Gastrocnemius medialis (tissue), 4 donors: ENCODE measurements at places on chromosomes 12 and 14. TPM values are rescaled to one million over a fixed set of nuclear protein-coding genes. Genes with fewer than 3 reads are reported as not detected.

- no peak overlapping the region for H3K4me3 ChIP-seq
- no peak for DNase-seq
- no peaks in the 10 kb centered on the region for H3K4me1 ChIP-seq
- H3K36me3 ChIP-seq, result no peaks in the 10 kb centered on the region
Measured at GRCh38 chr12:65313719-65314317, 35.3 kb downstream of the MSRB3 start.

DNA sequence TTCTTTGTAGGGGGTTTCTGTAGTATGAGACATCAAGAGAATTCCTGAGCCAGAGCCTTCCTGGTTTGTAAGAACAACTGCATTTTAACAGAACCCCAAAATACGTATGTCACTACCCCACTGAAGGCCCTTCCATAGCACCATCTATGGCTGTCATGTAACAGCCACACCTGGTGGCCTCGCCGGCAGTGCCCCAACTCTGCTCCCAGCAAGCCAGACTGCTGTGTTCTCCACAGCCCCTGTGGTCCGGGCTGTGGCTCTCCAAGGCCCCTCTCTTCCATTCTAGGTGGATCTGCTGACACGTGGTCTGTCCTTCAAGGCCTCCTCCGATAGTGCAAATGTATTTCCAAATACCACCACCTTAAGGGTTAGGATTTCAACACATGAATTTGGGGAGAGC lies 9.9 kb upstream of the PPP1R13B start:
- H3K27me3 ChIP-seq, result no peaks in the 10 kb centered on the region
- peaks cover 4% of the 10 kb centered on the region for H3K4me1 ChIP-seq
- H3K36me3 ChIP-seq, result no peaks in the 10 kb centered on the region
- H3K4me3 ChIP-seq, result no peak overlapping the region
- DNase-seq, result no peak

- no peaks in the 10 kb centered on the region for H3K36me3 ChIP-seq
- H3K4me3 ChIP-seq, result no peak overlapping the region
- peaks cover 16% of the 10 kb centered on the region for H3K27me3 ChIP-seq
- no peaks in the 10 kb centered on the region for H3K4me1 ChIP-seq
- DNase-seq, result no peak
- H3K27ac ChIP-seq, result no peak overlapping the region
Measured at GRCh38 chr14:100731846-100732765, 5.4 kb downstream of the DLK1 start.

GRCh38 chr12:126858560-126858959 lies 1408.4 kb upstream of the TMEM132C start:
- H3K4me3 ChIP-seq, result no peak overlapping the region
- no peak for DNase-seq
- H3K27me3 ChIP-seq, result no peaks in the 10 kb centered on the region
- no peak overlapping the region for H3K27ac ChIP-seq
- no peaks in the 10 kb centered on the region for H3K4me1 ChIP-seq

- no peaks in the 10 kb centered on the region for H3K36me3 ChIP-seq
- no peak overlapping the region for H3K27ac ChIP-seq
- H3K4me3 ChIP-seq, result no peak overlapping the region
- H3K27me3 ChIP-seq, result no peaks in the 10 kb centered on the region
- DNase-seq, result no peak
Measured at GRCh38 chr12:129127211-129127610, 273.9 kb downstream of the GLT1D1 start.

C12orf54 gene
- not detected for total RNA-seq
